ENCODE measurements at places on chromosomes 2 and 18.

- H3K4me3 ChIP-seq: no peak overlapping the region
- no peak for DNase-seq
- no peaks in the 10 kb centered on the region for H3K27me3 ChIP-seq
- no peaks in the 10 kb centered on the region for H3K4me1 ChIP-seq
- no peak overlapping the region for H3K27ac ChIP-seq
Observed at GRCh38 chr2:152920846-152921245, 202.4 kb downstream of the ARL6IP6 start.

DNA sequence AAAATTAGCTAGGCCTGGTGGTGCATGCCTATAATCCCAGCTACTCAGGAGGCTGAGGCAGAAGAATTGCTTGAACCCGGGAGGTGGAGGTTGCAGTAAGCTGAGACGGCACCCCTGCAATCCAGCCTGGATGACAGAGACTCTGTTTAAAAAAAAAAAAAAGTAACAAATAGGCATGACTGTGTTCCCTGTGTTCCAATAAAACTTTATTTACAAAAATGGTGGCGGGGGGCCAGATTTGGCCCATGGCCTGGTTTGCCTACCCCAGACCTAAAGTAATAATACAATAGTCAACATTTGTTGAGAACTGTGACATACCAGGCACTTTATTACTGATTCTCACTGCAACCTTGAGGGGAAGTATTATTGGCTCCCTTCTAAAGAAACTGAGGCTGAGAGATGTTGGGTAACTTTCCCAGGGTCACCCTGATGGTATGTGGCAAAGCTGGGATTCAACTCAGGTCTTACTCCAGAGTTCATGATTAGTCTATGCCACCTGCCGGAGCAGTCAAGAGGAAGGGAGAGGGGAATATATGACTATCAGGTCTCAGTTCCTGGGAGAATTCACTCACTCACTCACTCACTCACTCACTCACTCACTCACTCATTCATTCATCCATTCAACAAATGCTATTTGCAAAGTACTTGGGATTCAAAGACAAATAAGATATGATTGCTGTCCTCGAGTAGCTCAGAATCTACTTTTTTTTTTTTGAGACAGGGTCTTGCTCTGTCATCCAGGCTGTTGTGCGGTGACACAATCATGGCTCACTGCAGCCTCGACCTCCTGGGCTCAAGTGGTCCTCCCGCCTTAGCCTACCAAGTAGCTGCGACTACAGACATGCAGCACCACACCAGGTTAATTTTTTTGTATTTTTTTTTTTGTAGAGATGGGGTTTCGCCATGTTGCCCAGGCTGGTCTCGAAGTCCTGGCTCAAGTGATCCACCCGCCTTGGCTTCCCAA is 14.3 kb upstream of the KCMF1 start:
- H3K36me3 ChIP-seq: no peaks in the 10 kb centered on the region
- H3K27ac ChIP-seq: no peak overlapping the region
- DNase-seq: no peak
- H3K27me3 ChIP-seq: no peaks in the 10 kb centered on the region

DNA sequence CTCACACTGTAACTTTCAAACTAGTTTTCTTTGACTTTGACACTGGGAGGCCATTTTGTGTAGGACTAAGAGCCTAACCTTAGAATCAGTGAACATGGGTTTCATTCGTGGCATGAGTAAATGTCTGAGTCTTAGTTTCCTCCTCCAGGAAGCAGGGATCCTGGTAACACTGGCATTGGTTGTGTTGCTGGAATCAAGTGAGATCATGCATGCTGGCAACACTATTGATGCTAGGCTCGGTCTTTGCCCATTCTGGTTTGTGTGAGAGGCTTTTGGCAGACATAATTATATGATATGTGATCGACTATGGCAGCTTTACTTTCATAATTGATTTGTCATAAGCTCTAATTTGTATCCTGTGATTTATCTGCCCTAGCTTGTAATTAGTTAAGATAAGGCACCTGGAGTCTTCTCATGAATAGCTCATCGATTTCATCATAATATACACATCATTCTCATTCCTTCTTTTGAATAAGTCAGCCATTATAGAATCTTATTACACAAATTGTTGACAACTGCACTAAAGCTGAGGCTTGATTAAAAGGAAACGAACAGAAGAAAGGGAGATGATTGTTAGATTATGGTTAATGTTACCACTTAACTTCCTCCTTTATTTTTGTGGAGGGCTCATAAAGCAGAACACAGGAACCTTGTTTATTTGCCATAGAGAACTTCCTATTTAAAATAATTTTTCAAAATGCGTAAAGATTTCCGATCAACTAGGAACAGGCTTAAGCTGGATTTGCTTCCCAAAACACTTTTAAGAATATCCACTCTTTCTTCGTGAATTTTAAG is 12.6 kb downstream of the PPP1R1C start:
- H3K27me3 ChIP-seq: no peaks in the 10 kb centered on the region
- no peak for DNase-seq
- H3K4me1 ChIP-seq: no peaks in the 10 kb centered on the region
- no peak overlapping the region for H3K27ac ChIP-seq
- H3K36me3 ChIP-seq: no peaks in the 10 kb centered on the region
- no peak overlapping the region for H3K4me3 ChIP-seq

- H3K4me1 ChIP-seq: peaks cover 3% of the 10 kb centered on the region
- H3K27me3 ChIP-seq: no peaks in the 10 kb centered on the region
- DNase-seq: no peak
- no peak overlapping the region for H3K4me3 ChIP-seq
- no peak overlapping the region for H3K27ac ChIP-seq
Observed at GRCh38 chr2:148725564-148725963, 81.0 kb downstream of the EPC2 start.

DNA sequence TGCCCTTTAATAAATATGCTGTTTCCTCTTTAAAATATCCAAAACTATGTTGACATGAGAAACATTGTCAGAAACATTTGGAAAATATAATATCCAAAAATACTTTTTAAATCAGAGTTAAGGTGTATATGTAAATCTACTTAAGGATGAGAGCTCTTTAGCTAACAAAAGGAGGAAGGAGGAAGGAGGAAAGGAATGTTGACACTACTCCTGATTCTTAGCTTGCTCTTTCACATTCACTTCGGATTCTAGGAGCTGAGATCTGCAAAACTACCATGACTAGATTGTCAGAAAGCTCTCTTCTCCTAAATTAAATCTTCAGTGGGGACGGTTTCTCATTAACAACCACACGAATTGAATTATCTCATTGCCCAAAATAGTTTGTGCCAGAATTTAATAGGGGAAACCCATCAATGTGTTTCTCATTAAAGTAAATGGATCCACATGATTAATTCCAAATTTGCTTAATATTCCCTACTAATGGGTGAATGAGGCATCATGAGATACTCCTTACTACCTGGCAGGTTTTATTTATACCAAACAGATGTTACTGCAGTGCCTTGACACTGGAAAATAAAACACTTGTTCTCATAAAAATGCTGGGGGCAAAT is 509.1 kb downstream of the MBD2 start:
- H3K36me3 ChIP-seq: no peaks in the 10 kb centered on the region
- H3K4me1 ChIP-seq: no peaks in the 10 kb centered on the region
- DNase-seq: no peak
- no peak overlapping the region for H3K4me3 ChIP-seq

GRCh38 chr18:13525381-13526029 is 200.9 kb downstream of the FAM210A start:
- no peaks in the 10 kb centered on the region for H3K36me3 ChIP-seq
- H3K4me1 ChIP-seq: no peaks in the 10 kb centered on the region
- H3K27me3 ChIP-seq: no peaks in the 10 kb centered on the region
- H3K4me3 ChIP-seq: no peak overlapping the region

- no peaks in the 10 kb centered on the region for H3K27me3 ChIP-seq
- no peaks in the 10 kb centered on the region for H3K36me3 ChIP-seq
- DNase-seq: no peak
- no peak overlapping the region for H3K4me3 ChIP-seq
- peaks cover 4% of the 10 kb centered on the region for H3K4me1 ChIP-seq
Observed at GRCh38 chr2:47089083-47089464, 66.0 kb downstream of the STPG4 start.

DNA sequence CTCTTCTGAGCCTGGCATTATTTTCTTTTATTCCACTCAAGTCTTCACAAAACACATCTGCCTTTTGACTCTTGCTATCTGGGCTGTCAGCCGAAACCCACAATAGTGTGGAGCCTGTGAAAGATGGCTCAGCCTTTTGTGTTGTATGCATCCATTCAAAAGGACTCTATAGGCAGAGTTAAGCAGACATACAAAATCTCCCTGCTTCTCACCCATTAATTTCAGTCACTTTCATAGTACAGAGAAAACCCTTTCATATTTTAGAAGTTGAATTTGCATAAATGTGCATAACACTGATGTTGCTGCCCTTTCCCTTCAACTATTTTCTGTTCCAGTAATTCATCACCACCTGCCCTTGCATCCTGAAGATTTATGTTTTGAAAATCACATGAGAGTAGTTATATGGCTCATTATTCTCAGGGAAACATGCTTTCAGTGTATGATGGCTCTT is 154.6 kb downstream of the EVA1A start:
- H3K36me3 ChIP-seq: no peaks in the 10 kb centered on the region
- H3K27ac ChIP-seq: no peak overlapping the region
- H3K4me3 ChIP-seq: no peak overlapping the region
- H3K27me3 ChIP-seq: no peaks in the 10 kb centered on the region
- H3K4me1 ChIP-seq: no peaks in the 10 kb centered on the region

GRCh38 chr18:59011289-59011688 is 128.4 kb upstream of the SEC11C start:
- DNase-seq: no peak
- H3K27me3 ChIP-seq: no peaks in the 10 kb centered on the region
- H3K4me1 ChIP-seq: no peaks in the 10 kb centered on the region
- H3K4me3 ChIP-seq: no peak overlapping the region
- H3K36me3 ChIP-seq: no peaks in the 10 kb centered on the region

GRCh38 chr2:36469106-36469477 is 113.5 kb downstream of the CRIM1 start:
- no peak overlapping the region for H3K27ac ChIP-seq
- no peak for DNase-seq

DNA sequence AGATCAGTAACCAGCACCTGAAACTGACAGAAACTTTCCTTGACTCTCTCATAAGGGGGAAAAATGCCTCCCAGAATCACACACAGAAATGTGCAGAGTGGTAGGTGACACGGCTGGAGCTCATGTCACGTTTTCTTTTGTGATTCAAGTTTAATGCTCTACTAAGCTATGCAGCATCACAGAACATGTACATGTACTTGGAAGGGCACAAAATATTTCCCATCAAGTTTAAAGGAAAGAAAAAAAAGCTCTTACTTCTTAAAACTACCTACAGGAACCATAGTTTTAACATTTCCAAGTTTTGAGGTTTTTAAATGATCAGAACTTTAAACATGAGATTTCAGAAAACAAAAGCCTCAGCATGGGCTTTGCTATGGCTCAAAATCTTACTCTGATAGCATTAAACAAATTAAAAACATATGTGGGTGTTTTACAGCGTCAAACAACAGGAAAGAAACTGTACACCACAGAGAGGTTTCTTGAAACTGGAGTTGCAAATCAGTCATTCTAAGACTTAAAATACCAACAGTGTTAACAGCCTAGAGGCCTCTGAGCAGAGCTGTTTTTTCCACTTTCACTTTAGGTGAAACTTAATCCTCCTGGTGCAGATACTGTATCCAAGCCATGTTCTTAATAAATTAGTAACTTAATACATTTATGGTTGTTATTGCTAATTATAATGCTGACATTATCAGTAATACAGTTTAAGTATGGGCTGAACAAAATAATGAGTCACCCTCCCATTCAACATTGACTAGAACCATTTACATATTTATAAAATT is 30.1 kb downstream of the MBP start:
- H3K4me3 ChIP-seq: no peak overlapping the region
- peak overlapping the region; percentile 70 for H3K27ac ChIP-seq
- H3K36me3 ChIP-seq: no peaks in the 10 kb centered on the region
- no peaks in the 10 kb centered on the region for H3K4me1 ChIP-seq
- no peak for DNase-seq

Data from colonic mucosa (tissue), 4 donors.